RWPE2 (cell line): ENCODE measurements at places on chromosomes 6 and 20.

DNA sequence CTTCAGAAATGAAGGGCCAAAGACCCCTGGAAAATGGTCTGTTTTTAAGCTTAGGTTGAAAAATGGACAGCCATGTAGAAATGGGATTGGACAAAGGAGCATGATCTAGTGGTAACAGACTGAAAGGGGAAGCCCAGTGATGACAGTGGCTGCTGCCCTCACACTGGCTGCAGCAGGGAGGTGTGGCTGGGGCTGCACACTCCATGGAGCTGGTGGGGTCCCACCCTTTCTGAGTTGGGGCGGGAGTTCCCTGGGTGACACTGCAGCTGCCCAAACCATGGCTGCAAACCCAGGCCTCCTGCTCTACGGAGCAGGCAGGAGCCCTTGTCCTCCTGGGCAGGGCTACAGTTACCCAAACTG is 8.5 kb upstream of the PACSIN1 start:
- no peak for DNase-seq

GRCh38 chr6:37262446-37263026 is 4.6 kb upstream of the TMEM217 start:
- no peak for DNase-seq

DNA sequence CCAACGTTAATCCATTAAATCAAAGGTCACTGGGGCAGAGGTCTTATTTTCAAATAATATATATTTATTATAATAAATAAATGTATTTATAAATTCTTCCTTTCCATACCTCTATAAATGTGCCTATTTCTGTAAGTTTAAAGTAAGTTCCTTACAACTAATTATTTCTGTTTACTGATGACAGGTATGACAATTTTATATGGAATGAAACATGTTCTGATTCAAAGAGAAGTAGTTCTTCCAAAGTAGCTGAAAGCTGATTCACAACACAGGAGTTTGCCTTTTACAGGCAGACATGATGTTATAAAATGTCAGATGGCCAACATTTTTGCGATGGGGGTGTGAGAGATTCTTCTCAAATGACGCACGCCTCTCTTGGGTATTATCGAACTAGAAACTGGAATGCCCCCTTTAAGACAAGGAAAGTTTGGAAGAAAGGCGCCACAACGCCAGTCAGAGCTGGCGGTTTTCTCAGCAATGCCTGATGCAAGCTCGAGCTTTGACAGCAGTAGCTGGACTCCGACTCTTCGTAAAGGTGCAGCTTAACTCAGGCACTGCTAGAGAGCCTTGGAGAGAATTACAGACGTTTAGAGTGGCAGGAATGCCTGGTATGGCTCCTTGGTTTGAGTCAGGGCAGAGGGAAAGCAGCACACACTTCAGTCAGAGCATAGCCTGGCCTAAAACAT is 92.1 kb downstream of the FOXC1 start:
- DNase-seq: no peak

DNA sequence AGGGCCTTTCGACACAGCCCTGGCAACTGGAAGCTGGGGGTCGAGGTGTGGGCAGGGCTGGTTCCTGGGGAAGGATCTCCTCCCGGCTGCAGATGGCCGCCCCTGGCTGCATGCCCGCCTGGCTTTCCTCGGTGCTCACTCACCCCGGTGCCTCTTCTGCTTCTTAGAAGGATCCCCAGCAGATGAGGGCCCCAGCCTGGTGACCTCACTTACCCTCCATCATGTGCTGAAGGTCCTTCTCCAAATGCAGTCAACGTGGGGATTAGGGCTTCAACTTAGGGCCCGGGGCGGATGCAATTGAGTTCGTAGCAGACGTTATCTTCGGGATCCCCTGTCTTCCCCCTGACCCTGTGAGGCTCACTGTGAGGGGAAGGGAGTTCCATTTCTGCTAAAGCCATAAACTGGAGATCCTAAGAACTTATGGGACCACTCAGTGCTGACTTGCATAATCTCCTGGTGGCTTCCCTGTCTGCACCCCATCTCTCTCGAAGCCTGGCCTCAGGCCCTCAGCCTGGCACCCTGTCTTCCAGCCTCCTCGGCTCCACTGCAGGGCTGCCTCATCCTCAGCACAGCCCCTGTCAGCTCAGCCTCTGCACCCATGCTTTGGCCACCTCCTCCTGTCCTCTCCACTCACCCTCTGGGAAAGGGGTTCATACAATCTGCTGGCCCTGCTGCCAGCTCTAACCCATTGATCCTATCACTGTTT is 92.6 kb downstream of the THBS2 start:
- no peak for DNase-seq

DNA sequence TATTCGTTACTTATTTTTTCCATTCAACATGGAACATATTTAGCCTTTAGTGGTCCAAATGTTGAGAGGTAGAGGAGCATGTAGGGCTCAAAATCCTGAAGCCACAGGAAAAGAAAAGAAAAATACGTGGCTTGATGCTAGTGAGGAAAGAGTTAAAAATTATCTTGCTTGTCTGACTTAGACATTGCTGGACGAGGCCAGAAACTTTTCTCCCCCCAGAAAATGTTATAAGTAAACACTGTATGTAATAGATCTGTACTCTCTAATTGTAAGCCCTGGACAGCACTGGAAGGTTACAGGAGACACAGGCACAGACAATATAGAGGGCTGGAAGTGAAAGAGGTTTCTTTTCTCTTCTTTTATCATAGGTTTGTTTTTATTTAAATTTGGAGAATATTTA is 165.6 kb downstream of the ZFP64 start:
- DNase-seq: no peak

DNA sequence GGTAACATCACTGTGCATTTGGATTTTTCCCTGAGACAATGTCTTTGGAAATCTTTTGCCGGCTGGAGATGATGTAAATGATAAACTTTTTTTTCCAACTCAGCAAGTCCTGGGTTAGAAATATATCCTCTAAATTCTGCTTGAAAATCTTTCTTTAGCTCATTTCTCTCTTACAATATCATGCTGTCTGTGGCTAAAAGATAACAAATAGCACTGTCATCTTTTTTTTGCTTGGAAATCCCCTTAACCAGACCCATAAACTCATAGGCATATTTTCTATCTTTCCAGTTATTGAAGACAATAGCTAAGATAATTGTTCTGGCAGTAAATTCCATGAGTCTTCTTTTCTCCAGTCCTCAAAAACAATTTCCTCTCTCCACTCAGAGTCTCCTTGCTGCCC is 481.5 kb downstream of the NKAIN2 start:
- no peak for DNase-seq

DNA sequence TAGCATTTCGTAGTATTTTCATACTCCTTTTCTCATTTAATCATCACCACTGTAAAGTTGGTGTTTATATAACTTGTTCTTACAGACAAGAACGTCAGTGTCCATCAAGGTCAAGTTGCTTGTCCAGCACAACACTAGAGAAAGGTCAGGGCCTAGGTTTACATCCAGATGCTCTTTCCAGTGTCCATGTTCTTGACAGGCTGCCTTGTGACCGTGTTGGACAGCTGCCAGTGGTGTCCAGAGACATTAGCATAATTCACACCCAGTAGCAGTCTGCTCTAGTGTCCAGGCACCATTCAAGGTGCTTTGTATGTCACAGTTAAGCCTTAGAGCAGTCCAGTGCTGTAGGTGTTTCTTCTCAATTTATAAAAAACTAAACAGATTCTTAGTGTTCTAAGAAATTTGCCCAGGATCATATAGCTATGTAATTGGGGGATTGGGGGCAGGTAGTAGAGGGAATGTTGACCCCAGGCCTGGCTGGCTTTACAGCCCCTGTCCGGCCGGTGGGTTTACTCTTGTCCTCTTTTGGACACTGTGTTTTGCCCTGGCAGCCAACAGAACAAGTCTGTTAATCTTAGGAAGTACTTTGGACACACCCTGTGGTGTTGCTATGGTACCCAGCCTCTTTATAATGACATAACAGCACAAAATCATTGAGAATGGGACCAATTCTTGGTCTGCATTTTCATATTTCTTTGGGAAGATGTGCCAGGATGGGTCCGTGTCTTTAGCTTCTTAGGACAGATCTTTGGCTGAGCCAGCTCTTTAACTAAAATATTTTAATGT is 8.0 kb downstream of the STK35 start:
- DNase-seq: no peak
